DMS79 treated with DMSO at 0.1 percent for 48 hours (cell line): ENCODE measurements at places on chromosomes 4 and X.

GRCh38 chr4:173490256-173490655, 39.8 kb downstream of the HAND2 start:
- no peak for DNase-seq

DNA sequence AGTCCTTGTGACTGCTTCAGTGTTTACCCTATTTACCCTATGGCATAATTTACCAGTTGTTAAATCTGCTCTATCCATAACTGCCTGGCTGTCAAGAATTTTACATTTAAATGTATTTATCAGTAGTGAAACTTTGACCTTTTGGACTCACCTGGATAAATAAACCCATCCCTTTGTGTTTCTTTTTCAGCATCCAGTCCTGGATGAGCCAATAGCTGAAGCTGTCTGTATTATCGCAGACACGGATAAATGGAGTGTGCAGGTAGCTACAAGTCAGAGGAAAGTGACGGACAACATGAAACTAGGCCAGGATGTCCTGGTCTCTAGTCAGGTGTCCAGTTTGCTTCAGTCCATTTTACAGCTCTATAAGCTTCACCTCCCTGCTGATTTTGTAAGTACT, 122.4 kb downstream of the FNIP2 start:
- no peak for DNase-seq

- no peak for DNase-seq
Observed at GRCh38 chr4:99126376-99126775, 17.7 kb downstream of the ADH4 start.

GRCh38 chrX:31213941-31214340, 142.1 kb upstream of the FTHL17 start:
- DNase-seq: no peak

- DNase-seq: no peak
Observed at GRCh38 chr4:31239886-31240285, 519.7 kb downstream of the PCDH7 start.

DNA sequence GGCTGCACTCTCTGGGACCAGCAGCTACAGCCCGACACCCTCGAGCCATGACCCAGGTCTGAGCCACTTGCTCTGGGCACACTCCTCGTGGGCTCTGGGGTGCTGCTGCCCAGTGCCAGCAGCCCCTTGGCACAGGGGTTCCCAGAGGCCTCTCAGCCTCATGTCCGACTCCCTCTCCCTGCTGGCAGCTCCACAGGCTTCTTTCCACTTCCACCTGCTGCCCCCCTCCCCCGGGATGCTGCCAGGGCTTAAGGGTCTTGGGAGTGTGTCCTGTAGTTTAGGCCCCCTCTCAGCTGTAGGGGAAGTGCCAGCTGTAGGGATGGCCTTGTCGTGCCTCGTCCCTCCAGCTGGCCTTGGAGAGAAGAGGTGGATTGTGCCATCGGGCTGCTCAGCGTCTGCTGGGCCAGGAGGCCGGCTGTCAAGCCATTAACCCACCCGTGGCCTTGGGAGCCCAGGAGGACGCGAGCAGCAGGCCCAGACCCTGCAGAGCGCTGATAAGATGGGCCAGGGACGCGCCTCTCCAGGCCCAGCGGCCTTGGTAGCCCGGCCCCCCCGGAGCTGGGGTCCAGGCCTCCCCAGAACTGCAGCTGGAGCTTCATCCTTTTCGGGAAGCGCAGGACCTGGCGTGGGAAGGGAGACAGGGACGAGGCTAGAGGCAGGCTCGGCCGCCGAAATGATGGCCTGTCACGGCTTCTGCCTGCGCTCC, 1.0 kb upstream of the USP27X start:
- no peak for DNase-seq

- DNase-seq: no peak
Observed at GRCh38 chr4:81376720-81377119, 95.0 kb downstream of the RASGEF1B start.
